Hematopoietic multipotent progenitor cell treated with erythropoietin and hydrocortisone succinate and interleukin-3 and kit ligand, for 15 days (in vitro differentiated cells): ENCODE measurements at places on chromosomes 11 and 22.

DNA sequence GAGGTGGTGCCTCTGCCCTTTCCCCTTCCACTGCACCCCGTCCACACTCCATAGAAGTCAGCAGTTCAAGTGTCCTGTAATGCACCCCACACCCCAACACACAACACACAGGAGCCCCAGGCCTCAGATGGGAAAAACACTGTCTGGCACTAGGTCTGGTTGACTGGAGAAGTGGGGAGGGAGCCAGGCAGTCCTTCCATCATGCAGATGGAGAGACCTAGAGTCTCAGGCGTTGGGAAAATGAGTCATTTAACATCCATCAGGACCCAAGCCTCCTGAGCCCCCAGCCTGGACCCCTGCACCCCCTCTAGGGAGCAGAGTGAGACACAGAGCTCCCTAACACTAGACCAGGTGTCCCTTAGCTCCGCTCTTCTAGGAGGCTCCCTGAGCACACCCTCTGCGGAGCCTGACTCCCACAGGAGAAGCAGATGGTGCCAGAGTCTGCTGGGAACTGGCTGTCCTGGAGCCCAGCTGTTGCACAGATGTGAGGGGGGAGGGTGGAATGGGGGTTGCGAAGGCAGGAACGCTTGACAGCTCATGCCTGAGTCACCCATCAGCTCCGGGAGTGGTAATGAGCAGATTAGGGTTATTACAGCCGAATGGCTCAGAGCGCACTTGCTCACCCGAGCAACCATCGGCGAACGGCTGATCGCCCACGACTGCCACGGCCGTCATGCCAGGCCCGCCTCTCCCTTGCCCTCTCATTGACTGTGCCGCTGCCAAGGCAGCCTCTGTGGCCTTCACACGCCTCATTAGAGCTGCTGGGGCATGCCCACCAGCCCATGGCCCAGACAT lies 22.1 kb upstream of the SYT7 start:
- no peak for DNase-seq

DNA sequence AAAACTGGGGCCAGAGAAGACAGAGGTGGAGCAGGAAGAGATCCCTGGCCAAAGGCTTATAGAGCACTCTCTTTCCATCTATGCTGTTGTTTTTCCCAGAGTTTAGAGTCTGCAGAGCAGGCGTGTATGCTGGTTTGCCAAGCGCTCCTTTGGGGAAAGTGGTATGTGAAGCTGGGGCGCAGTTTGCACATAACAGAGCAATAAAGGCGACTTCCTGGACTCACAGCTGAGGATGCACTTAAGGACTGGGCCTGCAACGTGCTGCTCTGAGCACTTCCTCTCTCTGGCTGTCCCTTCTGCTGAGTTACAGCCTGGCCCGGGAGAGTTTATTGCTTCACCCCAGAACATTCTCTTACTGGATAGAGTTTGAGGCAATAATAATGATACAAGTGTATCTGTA lies 41.7 kb downstream of the THAP12 start:
- DNase-seq = no peak

DNA sequence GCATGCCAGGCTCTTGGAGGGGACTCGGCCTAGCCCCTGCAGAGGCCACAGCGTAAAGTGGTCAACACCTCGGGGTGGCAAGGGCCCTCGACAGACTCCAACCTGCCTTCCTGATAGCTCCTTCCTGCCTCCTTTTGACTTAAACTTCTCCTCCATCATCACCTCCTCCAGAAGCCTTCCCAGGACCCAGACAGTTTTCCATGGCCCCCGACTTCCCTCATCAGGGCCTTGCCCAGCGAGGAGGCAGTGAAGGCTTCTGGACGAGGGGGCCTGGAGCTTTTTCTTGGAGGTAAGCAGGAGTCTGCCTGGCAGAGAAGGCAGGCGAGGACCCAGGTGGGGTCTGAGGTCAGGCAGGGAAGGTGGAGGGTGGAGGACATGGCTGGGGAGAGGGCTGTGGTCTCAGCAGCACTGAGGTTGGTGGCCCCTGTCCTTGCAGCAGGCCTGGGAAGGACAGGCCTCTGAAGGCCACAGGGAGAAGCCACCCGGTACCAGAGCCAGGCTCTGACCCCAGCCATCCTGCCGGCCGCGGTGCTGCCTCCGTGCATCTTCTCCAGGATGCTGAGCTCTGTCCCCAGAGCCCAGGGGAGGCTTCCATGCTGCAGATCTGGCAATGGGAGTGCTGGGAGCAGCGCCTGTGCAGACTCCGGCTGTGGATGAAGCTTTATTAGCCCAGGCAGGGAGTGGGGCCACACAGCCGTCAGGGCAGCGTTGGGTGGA lies 81.4 kb downstream of the WNT7B start:
- DNase-seq = no peak

DNA sequence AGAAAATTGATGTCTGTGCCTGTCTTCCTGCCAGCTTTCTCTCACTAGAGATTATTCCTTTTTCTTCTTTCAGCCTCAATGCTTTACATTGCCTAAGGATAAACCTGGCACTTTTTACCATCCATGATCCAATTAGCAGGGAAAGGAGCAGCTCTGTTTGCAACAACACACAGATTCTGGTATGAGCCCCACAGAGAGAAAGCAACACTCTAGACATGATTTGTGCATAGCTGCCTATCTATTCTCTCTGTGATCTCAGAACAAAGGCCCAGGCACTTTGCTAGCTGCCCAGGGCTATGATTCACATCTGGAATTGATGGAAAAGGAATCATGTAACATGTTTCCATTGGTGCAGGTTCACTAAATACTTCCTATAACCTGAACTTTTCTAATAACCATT lies 685.0 kb downstream of the ETS1 start:
- no peak for DNase-seq

- no peak for DNase-seq
Measured at GRCh38 chr11:16016468-16016829, 339.9 kb downstream of the SOX6 start.

DNA sequence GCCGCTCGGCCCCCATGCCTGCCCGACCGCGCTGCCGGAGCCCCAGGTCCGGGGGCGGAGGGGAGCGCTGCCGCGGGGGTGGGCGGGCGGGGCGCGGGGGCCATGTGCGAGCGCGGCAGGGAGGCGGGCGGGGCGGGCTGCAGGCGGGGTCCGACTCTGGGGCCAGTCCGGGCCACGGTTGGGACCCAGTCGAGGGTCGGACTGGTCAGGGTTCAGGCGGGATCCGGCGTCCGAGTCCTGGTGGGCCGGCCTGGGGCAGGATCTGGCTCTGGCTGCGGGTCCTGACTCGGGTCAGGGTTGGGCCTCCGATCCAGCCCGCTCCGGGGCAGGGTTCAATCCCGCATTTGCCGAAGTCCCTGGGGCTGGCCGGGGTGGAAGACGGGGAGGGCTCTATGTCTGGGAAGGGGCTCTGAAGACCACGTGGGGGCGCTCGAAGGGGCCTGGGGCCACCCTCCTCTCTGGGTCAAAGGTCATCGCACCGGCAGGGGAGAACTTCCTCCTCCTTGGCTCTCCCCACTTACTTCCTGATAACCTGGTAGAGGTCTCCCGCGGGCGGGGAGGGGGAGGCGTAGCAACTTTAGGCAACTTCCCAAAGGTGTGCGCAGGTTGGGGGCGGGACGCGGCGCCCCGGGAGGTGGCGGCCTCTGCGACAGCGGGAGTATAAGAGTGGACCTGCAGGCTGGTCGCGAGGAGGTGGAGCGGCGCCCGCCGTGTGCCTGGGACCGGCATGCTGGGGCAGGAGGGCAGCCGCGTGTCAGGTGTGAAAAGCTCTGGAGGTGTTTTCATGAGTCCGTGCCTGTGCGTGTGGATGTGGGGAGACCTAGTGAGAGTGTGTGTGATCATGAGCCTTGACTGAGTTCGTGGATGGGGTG lies 603 bp downstream of the ESRRA start:
- peak; percentile 59 for DNase-seq

DNA sequence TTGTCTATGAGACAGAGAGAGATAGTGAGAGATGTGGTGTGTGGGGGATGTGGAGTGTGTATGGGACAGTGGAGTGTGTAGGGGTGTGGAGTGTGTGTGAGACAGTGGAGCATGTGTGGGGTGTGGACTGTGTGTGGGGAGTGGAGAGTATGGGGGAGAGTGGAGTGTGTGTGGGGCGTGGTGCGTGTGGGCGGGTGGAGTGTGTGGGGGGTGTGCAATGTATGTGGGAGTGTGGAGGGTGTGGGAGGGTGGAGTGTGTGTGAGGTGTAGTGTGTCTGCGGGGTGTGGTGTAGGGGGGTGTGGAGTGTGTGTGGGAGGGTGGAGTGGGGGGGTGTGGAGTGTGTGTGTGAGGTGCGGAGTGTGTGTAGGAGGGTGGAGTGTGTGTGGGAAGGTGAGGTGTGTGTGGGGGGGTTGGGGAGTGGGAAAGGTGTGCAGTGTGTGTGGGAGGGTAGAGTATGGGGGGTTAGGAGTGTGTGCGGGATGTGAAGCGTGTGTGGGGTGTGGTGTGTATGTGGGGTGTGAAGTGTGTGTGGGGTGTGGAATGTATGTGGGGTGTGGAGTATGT lies 356.9 kb downstream of the CADM1 start:
- no peak for DNase-seq

DNA sequence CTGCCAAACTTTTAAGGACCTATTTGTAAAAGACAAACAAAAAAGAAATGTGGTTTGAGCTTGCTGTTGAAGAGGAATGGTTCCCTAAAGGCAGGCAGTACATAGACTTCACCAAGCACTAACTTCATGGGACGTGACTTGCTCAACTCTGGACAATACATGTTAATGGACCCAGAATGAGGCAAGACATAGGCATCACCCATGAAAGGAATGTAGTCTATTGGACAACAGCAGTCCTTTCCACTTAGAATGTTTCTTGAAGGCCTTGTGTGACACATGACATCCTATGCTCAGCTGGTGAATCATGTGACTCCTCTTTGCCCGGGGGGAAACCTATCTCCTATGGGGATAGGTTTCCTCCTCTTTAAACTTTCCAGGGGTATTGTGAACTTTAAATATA lies 246.4 kb upstream of the BLID start:
- DNase-seq = no peak

- DNase-seq = no peak
Measured at GRCh38 chr11:134287561-134287960, 11.4 kb downstream of the GLB1L3 start.

DNA sequence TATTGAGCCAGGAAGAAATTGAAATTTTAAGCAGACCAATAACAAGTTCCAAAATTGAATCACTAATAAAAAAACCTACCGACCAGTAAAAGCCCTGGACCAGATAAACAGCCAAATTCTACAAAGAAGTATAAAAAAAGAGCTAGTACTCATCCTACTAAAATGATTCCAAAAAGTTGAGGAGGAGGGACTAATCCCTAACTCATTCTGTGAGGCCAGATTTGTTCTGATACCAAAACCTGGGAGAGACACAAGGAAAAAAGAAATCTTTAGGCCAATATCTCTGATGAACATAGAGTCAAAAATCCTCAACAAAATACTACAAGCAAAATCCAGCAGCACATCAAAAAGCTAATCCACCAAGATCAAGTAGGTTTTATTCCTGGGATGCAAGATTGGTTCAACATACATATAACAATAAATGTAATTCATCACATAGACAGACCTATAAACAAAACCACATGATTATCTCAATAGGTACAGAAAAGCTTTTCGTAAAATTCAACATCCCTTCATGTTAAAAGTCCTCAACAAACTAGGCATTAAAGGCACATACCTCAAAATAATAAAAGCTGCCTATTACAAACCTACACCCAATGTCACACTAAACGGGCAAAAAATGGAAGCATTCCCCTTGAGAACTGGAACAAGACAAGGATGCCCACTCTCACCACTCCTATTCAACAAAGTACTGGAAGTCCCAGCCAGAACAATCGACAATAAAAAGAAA lies 13.1 kb downstream of the OR52A5 start:
- DNase-seq = no peak

GRCh38 chr22:25645266-25645665 lies 80.8 kb downstream of the GRK3 start:
- DNase-seq = no peak

- no peak for DNase-seq
Measured at GRCh38 chr22:49752598-49753091, 75.0 kb downstream of the BRD1 start.

- DNase-seq = no peak
Measured at GRCh38 chr22:17738386-17739128, 35.7 kb downstream of the BID start.

DNA sequence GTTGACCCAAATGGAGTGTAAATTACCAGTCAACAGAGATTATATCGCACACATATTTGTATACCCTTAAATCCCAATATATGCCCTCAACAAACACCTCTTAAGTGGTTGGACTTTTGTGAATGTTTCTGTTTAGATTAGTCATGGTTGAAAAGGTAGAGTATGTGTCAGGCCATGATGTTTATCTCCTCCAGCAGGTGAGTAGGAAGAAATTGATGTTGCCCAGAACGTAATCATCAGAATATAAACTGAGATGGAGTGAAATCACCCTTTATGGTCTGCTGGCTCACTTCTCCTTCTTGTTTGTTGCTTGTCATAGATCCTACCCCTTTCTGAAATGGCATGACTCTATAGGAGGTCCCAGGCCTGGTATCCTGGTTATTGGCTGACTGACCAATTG lies 431.8 kb downstream of the ETS1 start:
- DNase-seq = no peak

GRCh38 chr11:66969584-66970225 lies 5.4 kb upstream of the C11orf86 start:
- no peak for DNase-seq

DNA sequence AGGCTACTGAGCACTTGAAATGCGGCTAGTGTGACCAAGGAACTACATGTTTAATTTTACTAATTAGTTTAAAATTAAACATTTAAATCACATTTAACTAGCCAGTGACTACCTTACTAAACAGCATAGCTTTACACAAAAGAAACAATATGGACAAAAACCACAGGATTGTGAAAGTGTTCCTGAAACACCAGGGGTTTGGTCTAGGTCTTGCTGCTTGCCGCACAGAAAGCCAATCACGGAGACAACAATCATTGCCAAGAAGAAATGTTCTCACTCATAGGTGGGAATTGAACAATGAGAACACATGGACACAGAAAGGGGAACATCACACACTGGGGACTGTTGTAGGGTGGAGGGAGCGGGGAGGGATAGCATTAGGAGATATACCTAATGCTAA lies 309.5 kb downstream of the C11orf87 start:
- DNase-seq = no peak

- DNase-seq = no peak
Measured at GRCh38 chr11:113971506-113972195, 3.3 kb upstream of the HTR3A start.

GRCh38 chr11:106601684-106602297 lies 416.5 kb downstream of the GUCY1A2 start:
- DNase-seq = no peak

- no peak for DNase-seq
Measured at GRCh38 chr22:37748659-37749058, 51.8 kb downstream of the TRIOBP start.
